ENCODE measurements at places on chromosomes 5 and 9. TPM values are rescaled to one million over a fixed set of nuclear protein-coding genes. Genes with fewer than 3 reads are reported as not detected.

PCDHA5 gene
- not detected for polyA plus RNA-seq

NAIF1 gene
- 4.8 TPM for polyA plus RNA-seq

GALNT12 gene
- 0.74 TPM for polyA plus RNA-seq

SPATA31A3 gene
- not detected for polyA plus RNA-seq

SLCO4C1 gene
- polyA plus RNA-seq = not detected

F2RL1 gene
- 1.6 TPM for polyA plus RNA-seq

AFAP1L1 gene
- 1.3 TPM for polyA plus RNA-seq

BTNL8 gene
- polyA plus RNA-seq = not detected

FPGS gene
- 60.2 TPM for polyA plus RNA-seq
